Pulmonary artery endothelial cell (primary cell): ENCODE measurements at places on chromosomes 6 and 20. TPM values are rescaled to one million over a fixed set of nuclear protein-coding genes. Genes with fewer than 3 reads are reported as not detected.

- peak; percentile 86 for DNase-seq
Observed at GRCh38 chr20:23106271-23106851, 20.2 kb upstream of the CD93 start.

- no peak for DNase-seq
Observed at GRCh38 chr6:31350196-31351032, 6.6 kb downstream of the HLA-B start.

DNA sequence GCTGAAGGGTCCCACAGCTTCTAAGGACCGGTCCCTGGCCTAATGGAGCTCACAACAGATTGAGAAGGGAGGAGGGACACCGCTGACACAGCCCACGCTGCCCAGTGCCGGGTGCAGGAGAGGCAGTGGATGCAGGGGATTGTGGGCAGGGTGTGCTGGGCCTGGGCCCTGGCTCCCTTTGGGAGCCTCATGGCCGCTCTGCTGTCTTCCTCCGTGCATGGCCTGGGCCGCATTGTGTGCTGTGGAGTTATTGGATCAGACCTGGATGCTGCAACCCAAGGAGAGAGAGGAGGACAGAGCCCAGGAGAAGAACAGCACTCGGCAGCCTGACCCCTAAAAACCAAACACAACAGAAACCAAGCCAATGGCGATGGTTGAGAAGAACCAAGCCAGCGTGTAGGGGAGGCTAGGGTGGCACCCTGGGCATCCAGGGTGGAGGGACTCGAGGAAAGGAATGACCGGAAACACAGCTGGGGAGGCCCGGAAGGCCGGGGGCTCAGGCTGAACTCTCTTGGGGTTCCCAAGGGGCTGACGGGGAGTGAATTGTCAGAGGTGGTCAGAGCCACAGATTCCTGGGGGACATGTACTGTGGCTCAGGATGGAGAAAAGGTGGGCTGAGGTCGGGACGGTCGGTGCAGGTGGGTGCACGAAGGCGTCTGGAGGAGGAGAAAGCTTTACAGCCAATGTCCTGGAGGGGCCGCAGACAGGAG, 41.0 kb downstream of the ERMARD start:
- DNase-seq = no peak

DNA sequence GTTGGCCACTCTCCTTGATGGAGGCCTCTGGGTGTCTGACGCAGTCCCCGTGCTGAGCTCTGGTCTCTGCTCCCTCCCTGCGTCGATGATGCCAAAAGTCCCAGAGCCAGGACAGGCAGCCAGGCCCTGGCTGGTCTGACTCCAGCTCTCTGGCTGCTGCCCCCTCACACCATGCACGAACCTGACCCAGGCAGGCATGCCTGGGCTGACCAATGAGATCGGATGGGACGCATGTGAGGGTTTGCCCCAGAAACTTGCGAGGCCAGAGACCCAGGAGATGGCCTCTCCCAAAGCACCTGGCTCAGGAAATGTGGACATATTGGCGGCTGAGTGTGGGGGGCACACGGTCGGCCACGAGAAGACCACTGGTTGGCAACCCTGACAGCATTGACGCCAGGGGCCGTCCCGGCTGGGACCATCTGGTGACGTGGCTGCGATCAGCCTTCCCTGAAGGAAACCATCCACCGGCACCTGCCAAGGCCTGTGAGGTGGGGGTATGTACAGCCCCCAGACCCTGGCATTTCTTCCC, 51.2 kb upstream of the FRMD1 start:
- DNase-seq = no peak

DNA sequence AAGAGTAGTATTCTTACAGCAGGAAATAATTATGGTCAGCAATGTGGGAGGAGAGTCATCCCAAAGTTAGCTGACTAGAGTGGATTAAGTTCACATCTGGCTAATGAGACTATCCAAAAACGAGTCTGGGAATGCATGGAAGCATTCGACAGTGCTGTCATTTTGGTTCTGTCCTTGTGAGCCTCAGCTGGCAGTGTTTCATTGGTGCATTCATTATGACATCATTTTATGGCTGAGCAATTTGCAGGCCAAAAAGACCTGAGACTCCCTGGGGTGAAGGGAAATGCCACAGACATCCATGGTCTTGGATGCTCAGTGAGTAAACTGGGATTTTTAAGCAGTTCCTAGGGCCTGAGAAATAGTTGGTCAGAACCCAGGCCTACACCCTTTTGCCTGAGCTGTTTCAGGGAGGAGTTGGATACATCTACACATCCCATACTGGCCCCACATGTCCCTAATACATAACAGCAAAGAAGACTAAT, 196.4 kb upstream of the CCN2 start:
- no peak for DNase-seq

DNA sequence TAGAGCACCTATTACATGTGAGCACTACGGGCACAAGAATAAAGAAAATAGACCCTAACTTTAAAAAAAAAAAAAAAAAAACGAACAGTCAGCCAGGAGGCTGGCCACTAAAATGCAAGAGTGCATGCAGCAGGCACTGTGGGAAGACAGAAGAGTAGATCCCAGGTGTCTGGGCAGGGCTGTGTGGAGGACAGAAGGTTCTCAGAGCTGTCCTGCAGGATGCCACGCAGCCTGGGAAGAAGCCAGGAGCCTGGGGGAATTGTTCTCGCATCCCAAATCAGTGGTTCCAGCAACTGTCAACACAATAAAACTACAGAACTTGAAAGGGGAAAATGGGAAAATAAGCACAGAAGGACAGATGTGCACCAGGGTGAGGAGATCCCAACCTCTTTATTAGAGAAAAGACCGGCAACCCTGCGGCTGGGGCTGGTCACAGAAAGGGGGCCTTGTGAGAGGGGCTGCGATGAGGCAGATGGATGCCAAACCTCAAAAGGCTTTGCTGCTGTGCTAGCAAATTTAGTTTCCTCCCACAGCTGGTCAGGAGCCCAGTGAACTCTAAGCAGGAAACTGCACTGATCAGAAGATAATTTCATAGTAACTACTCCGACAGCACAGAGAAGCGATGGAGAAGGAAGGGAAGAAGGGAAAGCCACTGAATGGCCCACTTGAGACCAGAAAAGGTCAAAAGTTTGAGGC, 30.9 kb downstream of the MAP3K5 start:
- no peak for DNase-seq

DNA sequence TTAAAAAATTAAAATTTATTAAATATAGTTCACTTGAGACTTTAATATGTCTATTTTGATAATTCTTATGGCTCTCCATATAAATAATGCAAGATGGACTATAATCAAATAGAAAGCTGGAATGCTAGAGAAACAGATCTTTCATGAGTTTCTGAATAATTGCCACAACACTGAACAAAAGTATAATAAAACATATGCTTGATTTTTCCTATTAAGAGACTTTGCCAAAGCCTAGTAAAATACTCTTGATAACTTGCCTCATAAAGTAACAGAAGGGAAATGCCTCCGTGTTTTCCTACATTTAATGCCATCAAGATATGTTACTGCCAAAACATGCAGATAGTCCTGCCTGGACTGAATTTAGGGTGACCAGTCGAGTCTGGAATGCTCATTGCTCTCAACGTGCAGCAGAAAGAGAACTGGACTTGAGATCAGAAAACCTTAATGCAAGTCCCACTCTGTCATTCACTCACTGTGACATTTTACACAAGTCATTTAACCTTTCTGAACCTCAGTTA, 153.2 kb downstream of the AIG1 start:
- no peak for DNase-seq

GRCh38 chr6:124873066-124873410, 89.2 kb upstream of the RNF217 start:
- no peak for DNase-seq

DNA sequence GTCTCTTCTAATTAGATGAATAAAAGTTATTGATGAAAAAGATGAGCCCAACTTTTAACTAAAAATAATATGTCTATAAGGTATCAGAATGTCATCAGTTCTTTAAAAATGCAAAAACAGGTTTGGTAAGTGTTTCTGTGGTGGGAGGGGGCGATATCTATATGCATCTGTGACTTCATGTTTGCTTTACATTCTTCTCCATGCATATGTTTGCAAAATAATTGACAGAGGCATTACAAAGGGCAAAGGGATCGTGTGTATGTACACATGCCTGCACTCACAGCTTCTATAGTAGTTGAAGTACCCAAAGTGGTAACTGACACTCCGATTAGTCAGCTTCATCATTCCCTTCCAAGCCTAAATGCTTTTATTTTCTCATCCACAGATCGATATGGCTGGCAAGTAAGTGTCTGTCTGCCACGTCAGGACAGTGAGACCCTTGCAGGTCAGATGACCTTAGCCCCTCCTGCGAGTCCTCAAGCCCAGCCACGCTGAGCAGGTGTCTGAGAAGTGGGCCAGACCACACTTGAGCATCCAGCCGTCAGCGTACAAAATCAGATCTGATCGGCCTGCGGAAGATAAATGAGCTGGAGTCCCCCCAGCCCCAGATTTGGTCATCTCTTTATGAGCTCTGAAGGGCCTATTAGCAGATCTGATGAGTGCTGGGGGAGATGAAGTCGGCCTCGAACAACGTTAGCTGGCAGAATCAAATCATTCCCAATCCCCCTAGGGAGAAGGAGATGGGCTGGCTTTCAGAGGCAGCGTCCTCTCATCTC, 369.1 kb downstream of the MAFB start:
- no peak for DNase-seq

DNA sequence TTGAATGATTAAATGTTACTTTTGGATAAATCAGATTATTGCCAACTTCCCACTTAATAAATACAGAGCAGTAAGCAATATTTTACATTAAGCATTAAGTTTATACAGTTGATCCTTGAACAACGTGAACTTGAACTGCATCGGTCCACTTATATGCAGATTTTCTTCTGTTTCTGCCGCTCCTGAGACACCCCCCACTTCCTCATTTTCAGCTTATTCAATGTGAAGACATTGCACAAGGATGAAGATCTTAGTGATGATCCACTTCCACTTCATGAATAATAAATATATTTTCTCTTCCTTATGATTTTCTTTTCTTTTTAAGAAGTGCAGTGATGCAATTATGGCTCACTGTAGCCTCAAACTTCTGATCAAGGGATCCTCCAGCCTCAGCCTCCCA, 167.2 kb downstream of the LINC00237 start:
- DNase-seq = no peak

GRCh38 chr20:1199212-1199873, 3.9 kb upstream of the C20orf202 start:
- DNase-seq = no peak

DNA sequence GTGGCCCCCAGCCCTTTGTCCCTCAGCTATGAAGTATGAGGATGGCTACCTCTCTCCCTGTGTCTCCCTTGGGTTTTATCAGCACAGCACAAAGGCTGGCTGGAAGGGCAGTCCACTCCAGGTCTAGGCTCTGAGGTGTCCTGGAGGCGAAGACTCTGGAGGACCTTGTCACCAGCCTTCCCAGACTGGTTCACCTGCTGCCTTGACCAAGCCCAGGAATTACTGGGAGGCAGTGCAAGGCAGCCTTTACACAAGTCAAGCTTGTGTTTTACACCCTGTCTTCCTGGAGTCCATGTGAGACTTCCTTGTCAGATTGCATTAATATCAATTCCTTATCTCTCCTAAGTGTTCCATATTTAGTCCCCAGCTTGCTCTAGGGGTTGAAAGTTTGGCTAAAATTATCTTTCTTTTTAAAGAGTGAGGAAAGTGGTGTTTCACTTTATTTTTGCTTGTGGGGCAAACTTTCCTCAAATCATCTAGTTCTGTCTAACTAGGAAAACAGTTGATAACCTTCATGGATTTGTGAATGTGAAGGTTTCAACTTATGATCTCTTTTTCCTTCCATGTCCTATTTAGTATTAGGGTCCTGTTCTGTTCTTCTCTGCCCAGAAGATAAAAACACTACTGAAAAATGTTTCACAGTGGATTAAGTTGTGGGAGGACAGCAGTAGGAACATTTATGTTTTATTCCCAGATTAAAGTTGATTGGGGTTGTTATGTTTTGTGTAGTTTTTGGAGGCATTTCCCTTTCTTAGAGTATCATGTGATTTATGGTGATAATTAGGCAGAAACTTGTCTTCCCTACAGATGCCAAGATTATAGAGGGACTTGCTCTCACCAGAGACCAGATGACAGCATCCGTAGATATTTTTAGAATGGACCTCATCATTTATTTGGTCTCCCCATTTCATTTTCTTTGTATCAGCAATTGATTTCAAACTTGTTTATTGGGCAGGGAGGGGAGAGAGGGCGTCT, 114.8 kb downstream of the FOXO3 start:
- DNase-seq = no peak

GRCh38 chr6:166437661-166438060, 54.9 kb upstream of the MPC1 start:
- no peak for DNase-seq

DNA sequence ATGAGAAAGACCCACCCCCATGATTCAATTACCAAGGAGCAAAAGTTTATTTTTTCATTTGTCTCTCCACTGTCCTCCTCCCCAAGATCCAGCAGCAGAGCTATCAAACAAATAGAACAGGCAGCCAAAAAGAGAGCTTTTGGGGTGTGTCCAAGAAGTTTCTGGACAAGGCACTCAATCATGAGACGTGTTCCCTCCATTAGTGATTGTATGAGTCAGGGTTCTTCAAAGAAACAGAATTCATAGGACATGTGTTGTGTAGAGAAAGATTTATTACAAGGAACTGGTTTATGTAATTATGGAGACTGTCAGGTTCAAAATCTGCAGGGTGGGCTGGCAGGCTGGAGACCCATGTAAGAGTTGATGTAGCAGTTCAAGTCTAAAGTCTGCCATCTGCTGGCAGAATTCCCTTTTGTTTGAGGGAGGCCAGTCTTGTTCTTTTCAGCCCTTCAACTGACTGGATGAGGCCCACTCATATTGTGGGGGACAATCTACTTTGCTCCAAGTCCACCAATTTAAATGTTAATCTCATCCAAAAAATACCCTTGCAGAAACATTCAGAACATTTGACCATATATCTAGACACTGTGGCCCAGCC, 248.1 kb upstream of the OPRM1 start:
- DNase-seq = no peak

GRCh38 chr20:5191829-5192569, 65.2 kb downstream of the CDS2 start:
- DNase-seq = peak; percentile 46

DNA sequence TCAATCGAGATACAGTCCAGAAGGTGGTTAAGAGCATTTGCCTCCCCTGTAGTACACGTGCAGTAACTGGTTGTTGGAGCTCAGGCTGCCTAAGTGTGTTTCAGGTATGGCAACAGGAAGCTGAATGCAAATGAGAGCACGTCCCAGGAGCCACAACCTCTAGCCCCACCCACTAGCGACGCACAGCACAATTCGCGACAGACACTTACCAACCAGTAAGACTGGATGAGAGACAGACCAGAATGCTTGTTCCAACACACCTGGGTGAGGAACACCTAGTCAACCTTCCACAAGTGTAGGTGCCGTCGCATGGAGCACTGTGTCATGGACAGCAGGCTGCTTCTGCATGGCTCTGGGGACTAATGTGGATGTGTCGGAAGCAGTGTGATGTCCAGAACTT, 7.2 kb upstream of the SERPINB1 start:
- no peak for DNase-seq

- no peak for DNase-seq
Observed at GRCh38 chr6:71584712-71585436, 296.3 kb downstream of the OGFRL1 start.

The SNAP25 gene
- total RNA-seq = 0.25 TPM in 1 of 2 replicates, not detected in the other

The ZNF318 gene
- 5.6 and 6.7 TPM in 2 replicates for total RNA-seq

The CDH26 gene
- 0.07 and 0.14 TPM in 2 replicates for total RNA-seq

The KIAA0408 gene
- total RNA-seq = not detected in 2 replicates

The ULBP2 gene
- total RNA-seq = 5.8 and 10.8 TPM in 2 replicates

The PHACTR1 gene
- total RNA-seq = 5.8 and 7.0 TPM in 2 replicates

The XRN2 gene
- 95.4 and 100 TPM in 2 replicates for total RNA-seq

The CNKSR3 gene
- 7.3 and 11.8 TPM in 2 replicates for total RNA-seq

The SNTA1 gene
- 5.1 and 9.5 TPM in 2 replicates for total RNA-seq
